ENCODE measurements at places on chromosomes 12 and 14.

- peak; percentile 64 for DNase-seq
These were observed 419 bp upstream of the ATXN7L3B start for GRCh38 chr12:74537126-74537706.

- no peak for DNase-seq
These were observed 125.5 kb downstream of the LMNTD1 start for GRCh38 chr12:25427337-25428249.

DNA sequence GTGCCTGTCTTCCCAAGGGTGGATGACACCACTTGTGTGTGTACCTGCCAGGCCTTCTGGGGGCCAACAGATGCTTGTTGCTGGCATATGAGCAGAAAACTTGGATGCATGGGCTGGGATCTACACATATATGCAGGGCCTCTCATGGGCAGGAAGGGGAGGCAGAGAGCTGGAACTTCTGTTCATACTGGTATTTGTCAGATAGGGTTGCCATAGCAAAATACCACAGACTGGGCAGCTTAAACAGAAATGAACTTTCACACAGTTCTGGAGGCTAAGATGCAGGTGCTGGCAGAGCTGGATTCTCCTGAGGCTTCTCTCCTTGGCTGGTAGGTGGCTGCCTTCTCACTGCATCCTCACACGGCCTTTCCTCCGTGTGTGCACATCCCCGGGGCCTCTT is 121.8 kb downstream of the SUDS3 start:
- no peak for DNase-seq

DNA sequence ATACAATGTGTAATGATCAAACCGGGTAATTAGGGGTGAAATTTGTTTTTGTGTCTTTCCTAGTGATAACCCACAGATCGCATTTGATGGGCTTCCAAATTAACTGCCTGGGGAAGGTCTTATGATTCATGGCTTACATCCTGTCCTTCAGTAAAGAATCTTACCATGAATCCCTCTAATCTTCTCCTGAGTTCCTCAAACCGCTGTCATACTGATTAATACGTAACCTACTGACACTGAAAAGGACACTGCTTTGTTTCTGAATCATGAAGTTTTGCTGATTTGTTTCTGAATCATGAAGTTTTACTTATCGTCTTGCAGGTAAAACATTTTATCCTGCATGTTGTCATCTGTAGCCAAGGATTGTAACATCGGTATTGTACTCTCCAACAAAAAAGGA is 52.0 kb upstream of the CRY1 start:
- no peak for DNase-seq

GRCh38 chr14:94284221-94284620 is 8.8 kb downstream of the SERPINA10 start:
- no peak for DNase-seq

GRCh38 chr12:20524113-20524512 is 155.8 kb downstream of the PDE3A start:
- no peak for DNase-seq

DNA sequence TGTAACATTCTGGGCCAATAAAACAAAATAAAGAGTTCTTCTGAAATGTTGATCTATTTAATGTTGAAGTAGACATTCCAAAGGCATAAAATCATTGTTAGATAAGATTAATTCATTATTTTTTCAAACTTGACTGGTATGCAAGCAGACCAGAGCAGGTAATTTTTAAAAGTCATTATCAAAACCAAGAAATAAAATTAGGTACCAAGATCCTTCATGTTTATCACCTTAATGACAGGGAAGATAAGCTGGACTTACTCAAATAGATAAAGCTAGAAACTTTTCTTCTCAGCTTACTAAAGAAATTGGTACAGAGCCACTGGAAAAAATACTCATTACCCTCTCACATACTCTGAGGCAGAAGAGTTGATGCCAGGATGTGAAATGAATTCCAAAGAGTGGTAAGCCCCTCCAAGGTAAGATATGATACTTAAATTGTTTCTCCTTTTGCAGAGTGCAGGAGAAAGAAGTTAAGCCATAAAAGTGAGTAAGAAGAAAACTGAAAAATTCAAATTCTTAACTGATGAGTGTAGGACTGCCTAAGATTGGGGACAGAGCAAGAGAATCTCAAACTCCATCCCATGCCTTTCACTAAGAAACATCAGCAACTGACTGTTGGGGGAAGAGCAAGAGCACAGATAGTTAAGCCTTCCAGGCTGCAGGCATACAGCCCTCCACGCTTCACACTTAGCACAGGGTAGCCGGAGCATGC is 111.9 kb downstream of the SLC41A2 start:
- DNase-seq = no peak

DNA sequence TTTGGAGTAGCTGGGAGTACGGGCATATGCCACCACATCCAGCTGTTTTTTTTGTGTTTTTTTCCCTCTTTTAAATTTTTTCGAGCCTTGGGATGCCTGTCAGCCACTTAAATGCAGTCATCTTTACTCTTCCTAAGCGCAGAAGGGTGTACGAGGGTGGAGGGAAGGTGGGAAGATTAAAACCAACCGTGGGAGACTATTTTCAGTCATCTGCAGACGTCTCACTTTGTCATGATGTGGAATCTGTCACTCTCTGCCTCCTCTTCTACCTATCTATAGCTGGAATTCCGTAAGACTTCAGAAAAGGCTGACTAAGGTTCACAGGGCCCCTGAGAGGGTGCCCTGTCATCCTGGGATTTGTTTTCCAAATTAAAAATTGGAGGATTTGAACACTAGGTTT is 105.3 kb downstream of the SAMD4A start:
- no peak for DNase-seq

DNA sequence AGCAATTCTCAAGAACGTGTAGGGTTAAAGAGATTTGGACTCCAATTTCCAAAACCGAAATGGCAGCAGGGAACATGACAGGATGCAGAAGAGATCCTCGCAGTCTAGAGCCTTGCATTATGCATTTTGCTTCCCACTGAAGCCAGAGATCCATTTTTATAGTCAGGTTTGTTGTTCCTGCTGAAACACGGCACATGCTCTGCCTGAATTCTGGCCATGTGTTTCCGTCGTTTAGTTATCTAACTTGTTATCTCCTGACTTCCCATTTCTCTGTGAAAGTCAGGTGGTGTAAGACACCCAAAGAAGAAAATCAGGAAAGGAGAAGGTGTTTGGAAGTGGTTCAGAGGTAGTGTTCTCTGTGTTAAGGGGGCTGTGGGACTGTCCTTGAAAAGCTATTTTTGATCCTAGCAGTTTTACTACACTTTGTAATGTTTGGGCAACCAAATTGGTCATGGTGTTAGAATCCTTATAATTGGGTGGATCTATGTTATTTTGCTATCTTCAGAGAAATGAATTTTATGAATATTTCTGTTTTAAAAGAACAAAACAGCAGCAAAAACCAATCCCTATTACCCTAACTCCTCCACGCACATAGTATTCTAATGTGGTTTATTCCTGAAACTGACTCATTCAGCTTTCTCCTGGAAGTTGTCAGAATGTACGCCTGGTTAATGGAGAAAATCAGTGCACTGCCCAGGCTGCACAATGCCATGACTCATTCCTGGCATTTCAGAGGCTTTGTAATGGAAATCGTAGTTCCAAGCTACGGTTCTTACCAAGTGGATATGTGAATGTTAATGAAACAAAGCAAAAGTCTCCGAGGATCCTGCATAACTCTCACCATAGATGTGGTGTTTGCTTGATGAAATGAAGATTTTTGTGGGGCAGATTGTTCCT is 110.1 kb downstream of the SAMD4A start:
- DNase-seq = no peak

- no peak for DNase-seq
These were observed 422.6 kb downstream of the ATP23 start for GRCh38 chr12:58363971-58364370.

DNA sequence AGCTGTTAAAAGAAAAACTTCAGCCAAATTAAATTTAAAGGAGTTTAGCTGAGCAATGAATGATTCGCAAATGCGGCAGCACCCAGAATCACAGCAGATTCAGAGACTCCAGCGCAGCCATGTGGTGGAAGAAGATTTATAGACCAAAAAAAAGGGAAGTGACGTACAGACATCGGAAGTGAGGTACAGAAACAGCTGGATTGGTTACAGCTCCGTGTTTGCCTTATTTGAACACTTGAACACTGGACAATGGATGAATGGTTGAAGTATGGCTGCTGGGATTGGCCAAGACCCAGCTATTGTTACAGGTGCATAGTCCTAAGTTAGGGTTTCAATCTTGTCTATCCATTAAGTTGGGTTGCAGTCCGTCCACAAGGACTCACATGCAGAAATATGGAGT is 42.6 kb downstream of the GALNT8 start:
- DNase-seq = no peak

GRCh38 chr12:93042684-93043083 is 113.6 kb upstream of the EEA1 start:
- no peak for DNase-seq

DNA sequence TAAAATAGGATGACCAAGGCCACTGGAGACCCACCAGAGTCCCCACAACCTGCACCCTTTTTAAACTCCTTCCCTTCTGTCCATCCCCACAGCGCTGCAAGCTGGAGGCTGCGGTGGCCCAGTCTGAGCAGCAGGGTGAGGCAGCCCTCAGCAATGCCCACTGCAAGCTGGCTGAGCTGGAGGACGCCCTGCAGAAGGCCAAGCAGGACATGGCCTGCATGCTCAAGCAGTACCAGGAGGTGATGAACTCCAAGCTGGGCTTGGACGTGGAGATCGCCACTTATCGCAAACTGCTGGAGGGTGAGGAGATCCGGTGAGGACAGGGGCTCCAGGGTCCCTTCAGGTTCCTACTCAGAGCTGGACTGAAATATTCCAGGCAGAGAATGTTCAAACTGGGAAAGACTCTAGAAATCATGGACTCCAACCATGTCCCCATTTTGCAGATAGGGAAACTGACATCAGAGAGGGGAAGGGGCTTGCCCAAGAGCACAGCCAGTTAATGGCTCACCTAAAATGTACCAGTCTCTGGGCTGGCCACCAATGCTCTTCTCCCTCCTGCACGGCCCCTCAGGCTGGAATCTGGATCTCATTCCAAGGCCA is 17.2 kb downstream of the KRT85 start:
- DNase-seq = no peak

DNA sequence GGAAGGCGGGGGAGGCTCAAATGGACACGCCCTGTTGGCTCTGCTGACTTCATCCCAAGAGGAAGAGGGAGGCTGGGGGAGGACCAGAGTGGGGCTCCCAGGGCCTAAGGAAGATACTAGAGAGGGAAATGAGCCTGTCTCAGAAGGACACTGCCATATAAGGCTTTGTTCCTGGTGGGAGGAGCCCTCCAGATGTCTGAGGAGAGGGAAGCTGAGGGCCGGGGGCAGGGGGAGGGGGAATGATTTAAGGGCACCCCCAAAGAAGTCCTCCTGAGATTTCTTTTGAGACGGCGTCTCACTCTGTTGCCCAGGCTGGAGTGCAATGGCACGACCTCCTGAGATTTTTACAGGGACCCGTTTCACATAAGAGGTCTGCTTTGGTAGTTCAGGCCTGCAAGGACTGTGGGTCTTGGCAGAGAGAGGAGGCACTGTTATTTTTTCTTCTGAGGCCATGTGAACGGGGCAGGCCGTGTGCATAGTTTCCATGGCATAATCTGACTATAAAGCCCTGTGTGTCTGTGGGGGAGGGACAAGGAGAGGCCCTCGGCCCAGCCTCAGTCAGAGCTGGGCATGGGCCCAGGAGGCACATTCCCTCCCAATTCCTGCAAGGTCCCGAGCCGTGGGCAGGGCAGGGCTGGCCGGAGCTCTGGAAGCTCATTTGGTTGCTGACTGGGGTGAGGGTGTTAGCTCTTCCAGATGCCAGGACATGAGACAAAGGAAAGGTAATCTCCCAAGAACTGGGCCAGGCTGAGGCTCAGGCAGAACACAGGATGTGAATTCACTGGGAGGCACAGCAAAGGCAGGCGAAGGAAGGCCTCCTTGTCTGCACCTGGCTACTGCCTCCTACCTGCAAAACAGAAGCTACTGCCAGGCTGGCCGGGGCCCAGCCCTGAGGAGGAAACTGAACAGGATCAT is 22.2 kb upstream of the PLEKHG3 start:
- no peak for DNase-seq

GRCh38 chr14:102525219-102525928 is 15.8 kb upstream of the ANKRD9 start:
- DNase-seq = peak; percentile 82

GRCh38 chr12:58459191-58459590 is 461.1 kb downstream of the LRIG3 start:
- no peak for DNase-seq
